Renal cortex interstitium (tissue), 15 donors: ENCODE measurements at places on chromosomes 16 and 17. TPM values are rescaled to one million over a fixed set of nuclear protein-coding genes. Genes with fewer than 3 reads are reported as not detected.

TNFRSF13B gene
- not detected for polyA plus RNA-seq

OR1A1 gene
- polyA plus RNA-seq, result 0.03 TPM

ACSM2B gene
- polyA plus RNA-seq, result 50.8 TPM

HOXB2 gene
- 49.0 TPM for polyA plus RNA-seq

TMEM235 gene
- polyA plus RNA-seq, result not detected

ASIC2 gene
- 2.9 TPM for polyA plus RNA-seq

FKBP10 gene
- 165 TPM for polyA plus RNA-seq

NOG gene
- 1.9 TPM for polyA plus RNA-seq

SCN4A gene
- 1.3 TPM for polyA plus RNA-seq

MT4 gene
- polyA plus RNA-seq, result not detected

NOS2 gene
- polyA plus RNA-seq, result 2.4 TPM

NGFR gene
- polyA plus RNA-seq, result 4.5 TPM

HOXB13 gene
- polyA plus RNA-seq, result not detected

PITPNM3 gene
- 7.4 TPM for polyA plus RNA-seq

TP53TG3D gene
- polyA plus RNA-seq, result 0.31 TPM

PRSS21 gene
- 0.30 TPM for polyA plus RNA-seq

SPNS2 gene
- 22.3 TPM for polyA plus RNA-seq

SPATA33 gene
- polyA plus RNA-seq, result 17.2 TPM

HEATR9 gene
- polyA plus RNA-seq, result not detected

CES5A gene
- 0.18 TPM for polyA plus RNA-seq

MRC2 gene
- polyA plus RNA-seq, result 52.6 TPM
